Effector memory CD8-positive, alpha-beta T cell (primary cell): ENCODE measurements at places on chromosomes 11 and 22.

DNA sequence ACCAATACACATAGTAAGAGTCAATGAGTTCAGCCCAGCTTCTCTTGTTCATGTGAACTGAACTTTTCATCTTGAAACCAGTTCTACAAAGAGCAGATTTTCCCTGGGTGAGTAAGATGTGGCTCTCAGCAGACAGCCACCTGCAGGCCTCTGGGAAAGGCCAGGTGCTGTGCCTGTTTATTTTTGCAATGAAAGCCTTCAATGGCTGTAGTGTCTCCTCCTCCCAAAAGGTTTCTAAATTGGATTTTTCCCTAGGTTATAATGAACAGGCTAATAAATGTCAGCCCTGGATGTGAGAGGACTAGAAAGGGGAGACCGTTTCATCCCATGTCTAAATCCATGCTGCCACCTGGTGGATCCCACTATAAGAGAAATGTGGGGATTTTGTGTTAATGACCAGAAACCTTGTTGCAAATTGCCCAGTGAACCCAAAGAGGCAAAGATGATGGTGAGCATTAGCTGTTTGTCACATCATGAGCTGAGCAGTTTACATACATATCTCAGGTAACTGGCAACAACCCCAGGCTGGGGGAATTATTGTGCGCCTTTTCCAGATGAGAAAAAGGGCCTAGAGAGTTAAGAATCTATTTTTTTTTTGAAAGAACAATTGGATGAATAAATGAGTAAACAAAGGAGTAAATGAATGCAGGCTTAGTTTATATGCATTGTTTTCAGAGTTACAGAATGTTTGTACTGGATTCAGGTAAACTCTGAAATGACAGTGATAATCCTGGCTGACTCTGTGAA, 12.7 kb downstream of the C11orf91 start:
- no peaks in the 10 kb centered on the region for H3K36me3 ChIP-seq
- H3K27ac ChIP-seq: no peak overlapping the region
- DNase-seq: no peak
- H3K27me3 ChIP-seq: peaks cover 69% of the 10 kb centered on the region

GRCh38 chr11:118319337-118319707, 14.8 kb downstream of the CD3E start:
- H3K27ac ChIP-seq: peak overlapping the region; percentile 90
- peaks cover 59% of the 10 kb centered on the region for H3K4me1 ChIP-seq
- DNase-seq: no peak
- H3K27me3 ChIP-seq: no peaks in the 10 kb centered on the region
- peak overlapping the region; percentile 41 for H3K4me3 ChIP-seq
- peaks cover 38% of the 10 kb centered on the region for H3K36me3 ChIP-seq

GRCh38 chr11:65764434-65764833, 16.3 kb downstream of the AP5B1 start:
- no peak for DNase-seq
- H3K36me3 ChIP-seq: no peaks in the 10 kb centered on the region
- no peak overlapping the region for H3K4me3 ChIP-seq
- peaks cover 12% of the 10 kb centered on the region for H3K27me3 ChIP-seq

DNA sequence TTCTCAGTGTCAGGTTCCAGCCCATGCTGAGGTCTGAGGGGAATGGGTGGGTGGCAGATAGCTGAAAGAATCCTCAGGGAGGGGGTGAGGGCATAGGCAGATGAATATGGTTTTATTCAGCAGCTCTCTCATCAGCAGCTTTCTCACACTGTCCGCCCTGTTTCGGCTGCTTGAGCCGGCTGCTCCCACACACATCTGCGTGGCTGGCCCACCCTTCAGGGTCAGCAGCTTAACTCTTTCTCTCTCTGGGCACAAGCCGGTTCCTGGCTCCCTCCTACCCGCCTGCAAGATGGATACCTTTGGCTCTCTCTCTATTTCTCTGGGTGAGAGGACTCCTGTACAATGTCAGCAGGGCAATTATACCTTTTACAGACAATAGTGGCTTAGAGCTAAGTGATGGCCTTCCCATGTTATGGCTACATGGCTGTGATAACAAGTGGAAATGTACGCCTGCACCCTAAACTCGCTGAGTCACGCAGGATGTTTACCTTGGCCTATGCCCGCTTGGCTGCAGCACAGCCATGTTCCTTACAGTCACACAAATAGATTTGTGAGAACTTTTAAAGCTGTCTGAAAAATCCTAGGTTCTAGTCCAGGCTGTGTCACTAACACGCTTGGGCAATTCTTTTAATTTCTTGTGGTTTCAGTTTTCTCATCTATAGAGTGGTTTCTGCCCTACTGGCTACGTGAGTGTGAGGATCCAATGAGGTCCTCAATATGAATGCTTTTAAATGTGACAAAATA, 4.1 kb downstream of the MMP20 start:
- H3K4me1 ChIP-seq: no peaks in the 10 kb centered on the region
- H3K27ac ChIP-seq: no peak overlapping the region
- no peak for DNase-seq

DNA sequence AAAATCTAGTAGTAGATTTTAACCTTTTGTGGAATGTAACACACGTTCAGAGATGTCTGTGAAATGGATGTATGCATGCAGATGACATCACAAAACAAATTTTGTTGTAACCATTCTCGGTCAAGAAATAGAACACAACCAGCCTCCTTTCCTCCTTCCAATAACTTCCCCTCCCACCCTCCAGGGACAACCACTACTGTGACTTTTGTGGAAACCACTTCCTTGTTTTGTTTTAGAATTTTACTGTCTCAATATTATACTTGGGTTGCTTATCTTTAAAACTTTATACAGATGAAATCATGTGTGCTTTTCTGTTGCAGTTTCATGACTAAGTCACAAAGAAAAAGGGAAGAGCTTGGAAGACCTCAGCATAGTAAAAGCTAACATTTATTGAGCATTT, 189.4 kb upstream of the NCAM1 start:
- H3K27me3 ChIP-seq: peaks cover 29% of the 10 kb centered on the region
- H3K27ac ChIP-seq: no peak overlapping the region
- no peaks in the 10 kb centered on the region for H3K36me3 ChIP-seq
- DNase-seq: no peak
- no peak overlapping the region for H3K4me3 ChIP-seq

DNA sequence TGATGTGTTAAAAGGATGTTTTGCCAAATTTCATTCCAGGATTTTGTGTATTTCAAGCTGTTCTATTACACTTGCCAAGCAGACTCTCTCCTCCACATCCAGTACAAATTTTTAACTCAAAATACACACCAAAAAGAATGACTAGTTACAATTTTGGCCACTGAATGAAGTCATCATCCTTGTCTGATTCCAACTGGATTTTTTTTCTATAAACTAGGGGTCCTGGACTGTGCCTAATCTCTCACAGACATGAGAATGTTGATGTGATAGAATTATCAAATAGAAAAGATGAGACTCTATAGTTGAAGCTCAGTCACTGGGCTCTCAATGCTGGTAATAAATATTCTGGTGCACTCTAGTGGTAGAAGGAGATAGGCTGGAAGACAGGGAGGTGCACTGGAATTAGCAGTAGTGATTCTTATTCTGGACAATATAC, 85.8 kb downstream of the FANCF start:
- H3K4me1 ChIP-seq: no peaks in the 10 kb centered on the region
- H3K27me3 ChIP-seq: no peaks in the 10 kb centered on the region
- DNase-seq: no peak

DNA sequence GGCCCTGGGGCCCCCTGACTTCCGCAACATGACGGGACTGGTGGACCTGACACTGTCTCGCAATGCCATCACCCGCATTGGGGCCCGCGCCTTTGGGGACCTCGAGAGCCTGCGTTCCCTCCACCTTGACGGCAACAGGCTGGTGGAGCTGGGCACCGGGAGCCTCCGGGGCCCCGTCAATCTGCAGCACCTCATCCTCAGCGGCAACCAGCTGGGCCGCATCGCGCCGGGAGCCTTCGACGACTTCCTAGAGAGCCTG, 992 bp downstream of the LRFN4 start:
- H3K36me3 ChIP-seq: peaks cover 4% of the 10 kb centered on the region
- H3K4me3 ChIP-seq: peak overlapping the region; percentile 70
- no peaks in the 10 kb centered on the region for H3K27me3 ChIP-seq

- peak overlapping the region; percentile 92 for H3K27ac ChIP-seq
- DNase-seq: peak; percentile 10
- H3K4me1 ChIP-seq: peaks cover 25% of the 10 kb centered on the region
- peak overlapping the region; percentile 91 for H3K4me3 ChIP-seq
- H3K36me3 ChIP-seq: peaks cover 15% of the 10 kb centered on the region
- H3K27me3 ChIP-seq: no peaks in the 10 kb centered on the region
Measured at GRCh38 chr11:66479394-66480116, 679 bp upstream of the DPP3 start.

GRCh38 chr11:60844045-60844869, 2.3 kb downstream of the CCDC86 start:
- DNase-seq: no peak
- peaks cover 45% of the 10 kb centered on the region for H3K4me1 ChIP-seq

GRCh38 chr11:61840371-61840770, 12.3 kb downstream of the FADS2 start:
- H3K4me1 ChIP-seq: no peaks in the 10 kb centered on the region
- no peak overlapping the region for H3K27ac ChIP-seq
- no peaks in the 10 kb centered on the region for H3K27me3 ChIP-seq
- DNase-seq: no peak

- H3K36me3 ChIP-seq: no peaks in the 10 kb centered on the region
- H3K4me3 ChIP-seq: no peak overlapping the region
- H3K4me1 ChIP-seq: no peaks in the 10 kb centered on the region
- DNase-seq: no peak
- H3K27me3 ChIP-seq: peaks cover 2% of the 10 kb centered on the region
- H3K27ac ChIP-seq: no peak overlapping the region
Measured at GRCh38 chr11:30364139-30364836, 41.4 kb downstream of the ARL14EP start.

GRCh38 chr22:26672060-26672471, 14.7 kb downstream of the MIAT start:
- DNase-seq: no peak
- peak overlapping the region; percentile 99 for H3K4me3 ChIP-seq
- H3K27ac ChIP-seq: peak overlapping the region; percentile 94
- peaks cover 48% of the 10 kb centered on the region for H3K36me3 ChIP-seq
- H3K27me3 ChIP-seq: no peaks in the 10 kb centered on the region

- H3K4me1 ChIP-seq: no peaks in the 10 kb centered on the region
- peaks cover 60% of the 10 kb centered on the region for H3K27me3 ChIP-seq
- no peak for DNase-seq
Measured at GRCh38 chr22:49236541-49237075, 591.1 kb downstream of the BRD1 start.

GRCh38 chr22:50289942-50290630, 17.4 kb downstream of the PLXNB2 start:
- peaks cover 3% of the 10 kb centered on the region for H3K36me3 ChIP-seq
- DNase-seq: no peak
- peaks cover 29% of the 10 kb centered on the region for H3K27me3 ChIP-seq
- H3K27ac ChIP-seq: no peak overlapping the region
- H3K4me1 ChIP-seq: peaks cover 6% of the 10 kb centered on the region

- H3K36me3 ChIP-seq: peaks cover 5% of the 10 kb centered on the region
- H3K4me1 ChIP-seq: no peaks in the 10 kb centered on the region
- peaks cover 10% of the 10 kb centered on the region for H3K27me3 ChIP-seq
- no peak for DNase-seq
Measured at GRCh38 chr11:103042161-103042560, 49.8 kb downstream of the DCUN1D5 start.

DNA sequence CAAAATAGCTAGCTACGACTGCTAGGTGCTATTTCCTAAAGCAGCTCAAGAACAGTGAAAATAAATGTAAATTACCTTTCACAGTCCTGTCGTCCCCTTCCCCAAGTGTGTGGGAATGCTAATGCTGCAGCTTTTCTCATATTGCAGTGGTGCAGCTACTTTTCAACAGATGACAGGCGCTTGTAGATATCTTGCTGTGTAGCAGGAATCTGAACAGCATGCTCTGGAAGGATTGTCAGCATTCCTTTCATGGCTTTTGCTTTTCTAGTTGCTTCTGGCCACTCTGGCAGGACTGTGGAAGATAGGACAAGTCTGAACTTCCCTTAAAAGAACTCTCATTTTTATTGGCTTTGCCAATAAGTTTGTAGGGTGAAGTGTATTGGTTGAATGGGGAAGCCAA, 18.8 kb downstream of the FAR1 start:
- H3K4me3 ChIP-seq: no peak overlapping the region
- H3K4me1 ChIP-seq: peaks cover 9% of the 10 kb centered on the region
- H3K27me3 ChIP-seq: no peaks in the 10 kb centered on the region
- H3K27ac ChIP-seq: no peak overlapping the region
- peaks cover 4% of the 10 kb centered on the region for H3K36me3 ChIP-seq

DNA sequence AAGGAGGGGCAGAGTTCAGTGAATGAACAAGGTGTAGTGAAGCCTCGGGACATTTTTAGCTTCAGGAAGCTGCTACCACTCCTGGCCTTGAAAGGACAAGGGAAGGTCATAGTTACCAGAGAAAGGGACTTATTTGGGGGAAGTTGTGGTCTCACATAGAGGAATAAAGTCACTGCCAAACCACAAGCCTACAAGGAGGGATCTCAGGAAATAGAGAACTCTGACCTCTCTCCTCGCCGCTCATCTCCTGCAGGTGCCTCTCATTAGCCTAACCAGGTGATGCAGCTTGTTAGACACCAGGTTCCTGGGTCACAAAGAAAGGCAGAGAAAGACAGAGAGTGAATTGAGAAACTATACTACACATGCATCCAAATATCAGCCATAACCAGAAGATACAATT, 14.3 kb upstream of the TOLLIP start:
- H3K4me1 ChIP-seq: peaks cover 3% of the 10 kb centered on the region
- DNase-seq: no peak
- H3K27ac ChIP-seq: no peak overlapping the region
- peaks cover 6% of the 10 kb centered on the region for H3K36me3 ChIP-seq
- no peak overlapping the region for H3K4me3 ChIP-seq

DNA sequence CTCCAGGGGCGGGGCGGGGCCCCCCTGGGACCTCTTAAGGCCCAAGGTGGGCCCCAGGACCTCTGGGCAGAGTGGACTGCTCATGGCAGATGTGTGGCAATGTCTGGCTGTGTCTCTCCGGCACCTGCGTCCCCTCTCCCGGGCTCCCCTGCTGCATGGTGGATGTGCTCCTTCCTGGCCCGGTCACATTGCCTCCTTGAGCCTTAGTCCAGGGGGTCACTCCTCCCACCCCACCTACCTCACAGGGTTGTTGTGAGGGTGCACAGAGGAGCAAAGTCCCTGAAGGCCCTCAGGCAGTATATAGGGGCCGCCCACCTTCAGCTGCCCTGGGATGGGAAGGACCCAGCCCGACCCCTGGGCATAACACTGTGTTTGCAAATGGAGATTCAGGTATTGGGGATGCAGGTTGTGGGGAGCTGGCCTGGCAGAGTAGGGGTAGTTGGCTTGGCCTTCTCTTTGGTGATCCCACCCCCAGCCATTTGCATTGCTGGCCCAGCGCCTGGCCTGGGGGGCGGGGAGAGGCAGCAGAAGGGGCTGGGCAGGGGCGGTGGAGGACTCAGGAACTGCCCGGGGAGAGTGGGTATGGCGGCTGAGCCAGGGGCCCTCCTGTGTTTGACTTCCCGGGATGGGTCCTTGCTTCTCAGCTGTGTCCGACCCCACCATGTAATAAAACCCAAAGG, 11.3 kb downstream of the KCTD17 start:
- DNase-seq: no peak
- H3K4me3 ChIP-seq: no peak overlapping the region
- no peak overlapping the region for H3K27ac ChIP-seq
- H3K36me3 ChIP-seq: peaks cover 17% of the 10 kb centered on the region

DNA sequence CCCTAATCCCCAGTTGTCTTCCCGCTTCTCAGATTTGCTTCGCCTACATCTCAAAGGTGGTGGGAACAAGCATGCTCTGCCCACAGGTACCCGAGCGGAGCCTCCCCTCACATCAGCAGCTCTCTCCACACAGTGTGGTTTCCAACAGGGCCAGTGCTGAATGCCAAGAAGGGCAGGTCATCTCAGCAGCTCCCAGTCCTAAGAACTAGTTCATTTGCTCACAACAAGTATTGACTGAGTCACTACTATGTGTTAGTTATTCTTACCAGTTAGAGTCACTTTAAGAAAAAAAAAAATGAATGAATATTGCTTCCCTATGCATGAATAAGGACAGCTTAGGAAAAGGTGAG, 66.2 kb downstream of the THAP12 start:
- H3K36me3 ChIP-seq: no peaks in the 10 kb centered on the region
- no peak overlapping the region for H3K27ac ChIP-seq
- H3K4me3 ChIP-seq: no peak overlapping the region
- no peaks in the 10 kb centered on the region for H3K4me1 ChIP-seq
- peaks cover 39% of the 10 kb centered on the region for H3K27me3 ChIP-seq
